ENCODE measurements at places on chromosomes 6 and 20.
A peak's percentile ranks its signal among the peaks of the same experiment; 100 is the strongest.

DNA sequence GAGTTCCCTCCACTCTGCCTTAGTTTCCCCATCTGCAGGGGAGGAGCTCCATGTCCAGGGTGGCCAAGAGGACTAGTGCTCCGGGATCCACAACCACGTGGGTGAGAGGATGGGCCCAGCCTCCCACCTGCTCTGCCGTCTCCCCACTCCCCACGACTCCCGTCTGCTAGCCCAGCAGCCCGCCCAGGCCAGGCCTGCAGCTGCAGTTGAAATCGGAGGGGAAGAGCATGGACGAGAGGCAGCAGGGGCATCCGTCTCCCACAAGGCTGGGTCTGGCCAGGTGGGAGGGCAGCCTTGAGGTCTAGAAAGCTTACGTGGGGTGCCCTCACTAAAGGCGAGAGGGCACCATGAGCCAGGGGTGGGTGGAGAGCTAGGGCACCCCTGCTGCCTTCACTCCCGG, 8.6 kb downstream of the NOL4L start:
- no peak for DNase-seq

DNA sequence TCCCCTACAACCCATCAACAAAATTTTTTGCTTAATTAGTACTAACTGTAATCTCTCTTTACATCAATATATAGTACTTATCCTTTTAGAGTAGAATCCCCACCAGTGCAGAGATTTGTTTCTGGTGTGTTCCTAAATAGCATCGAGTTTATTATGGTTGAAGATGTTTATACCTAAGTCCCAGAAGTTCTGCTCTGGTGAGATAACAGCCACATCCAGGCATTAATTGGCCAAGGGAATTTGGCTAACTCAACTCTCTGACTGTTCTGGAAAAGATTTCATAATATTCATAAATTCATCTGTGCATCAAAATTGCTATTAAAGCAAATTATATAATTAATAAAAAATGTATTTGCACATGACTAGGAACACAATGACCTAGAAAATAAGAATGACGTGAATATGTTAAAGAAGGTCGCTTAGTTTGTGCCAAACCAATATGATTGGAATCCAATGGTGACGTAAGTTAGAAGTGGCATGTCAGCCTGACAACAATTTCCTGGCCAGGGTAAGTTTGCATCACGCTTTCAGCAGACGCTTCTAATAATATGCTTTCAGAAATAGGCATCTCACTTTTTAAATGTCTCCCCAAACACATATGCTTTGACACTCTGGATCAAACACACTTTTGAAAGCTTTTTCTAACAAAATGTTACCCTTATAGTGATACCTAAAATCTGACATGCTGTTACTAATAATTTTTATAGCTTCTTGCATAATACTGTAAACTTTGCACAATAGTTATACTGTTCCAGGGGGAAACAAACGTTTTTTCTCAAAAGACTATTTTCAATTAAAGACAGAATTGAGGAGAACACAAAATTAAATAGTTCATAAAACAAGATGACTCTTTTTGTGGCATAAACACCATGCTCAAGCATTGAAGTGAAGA, 236.7 kb downstream of the TENT5A start:
- no peak for DNase-seq

GRCh38 chr20:50339466-50339901, 148.9 kb downstream of the CEBPB start:
- no peak for DNase-seq

- no peak for DNase-seq
Observed at GRCh38 chr6:128848212-128848935, 34.6 kb upstream of the LAMA2 start.

DNA sequence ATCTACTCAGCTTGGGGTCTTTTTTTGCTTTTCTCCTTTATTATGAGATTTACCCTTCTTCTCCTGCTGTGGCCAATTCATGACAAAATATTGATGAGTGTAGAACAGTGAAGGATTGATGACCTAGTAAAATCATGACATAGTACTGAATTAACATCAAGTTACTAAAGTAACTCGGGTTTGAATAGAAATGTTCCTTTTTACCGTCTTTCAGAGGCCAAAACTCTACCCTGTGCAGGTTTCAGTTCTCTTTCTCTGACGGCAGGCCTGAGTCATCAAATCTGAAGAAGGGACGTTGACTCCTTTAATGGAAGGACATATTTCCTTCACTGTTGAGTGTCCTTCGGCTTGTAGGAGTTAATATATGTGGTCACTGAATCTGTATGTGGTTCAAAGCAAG, 80.7 kb downstream of the RREB1 start:
- no peak for DNase-seq

GRCh38 chr20:39523405-39523804, 561.3 kb downstream of the DHX35 start:
- DNase-seq = no peak

- DNase-seq = no peak
Observed at GRCh38 chr20:50322703-50323131, 132.1 kb downstream of the CEBPB start.

- DNase-seq = no peak
Observed at GRCh38 chr20:15163632-15164031, 826.2 kb upstream of the FLRT3 start.

DNA sequence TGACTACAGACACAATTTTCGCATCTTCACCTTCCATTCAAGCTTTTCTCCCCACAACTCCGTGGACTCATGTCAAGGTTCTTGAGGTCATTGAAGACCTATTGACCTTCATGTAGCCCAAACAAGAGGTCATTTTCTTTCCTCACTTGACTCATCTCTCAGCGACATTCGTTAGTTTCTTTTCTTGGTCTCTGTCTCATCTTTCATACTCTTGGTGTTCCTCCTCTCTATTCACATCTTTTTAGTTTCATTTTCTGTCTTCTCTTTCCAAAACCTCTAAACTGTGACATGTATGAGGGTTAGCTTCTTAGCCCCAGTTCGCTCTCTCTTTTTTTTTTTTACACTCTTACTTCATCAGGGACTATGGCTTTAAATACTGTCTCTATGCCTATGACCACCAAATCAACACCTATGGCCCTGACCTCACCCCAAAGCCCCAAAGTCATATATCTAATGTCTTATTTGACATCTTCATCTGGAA, 128.6 kb upstream of the BACH2 start:
- no peak for DNase-seq

DNA sequence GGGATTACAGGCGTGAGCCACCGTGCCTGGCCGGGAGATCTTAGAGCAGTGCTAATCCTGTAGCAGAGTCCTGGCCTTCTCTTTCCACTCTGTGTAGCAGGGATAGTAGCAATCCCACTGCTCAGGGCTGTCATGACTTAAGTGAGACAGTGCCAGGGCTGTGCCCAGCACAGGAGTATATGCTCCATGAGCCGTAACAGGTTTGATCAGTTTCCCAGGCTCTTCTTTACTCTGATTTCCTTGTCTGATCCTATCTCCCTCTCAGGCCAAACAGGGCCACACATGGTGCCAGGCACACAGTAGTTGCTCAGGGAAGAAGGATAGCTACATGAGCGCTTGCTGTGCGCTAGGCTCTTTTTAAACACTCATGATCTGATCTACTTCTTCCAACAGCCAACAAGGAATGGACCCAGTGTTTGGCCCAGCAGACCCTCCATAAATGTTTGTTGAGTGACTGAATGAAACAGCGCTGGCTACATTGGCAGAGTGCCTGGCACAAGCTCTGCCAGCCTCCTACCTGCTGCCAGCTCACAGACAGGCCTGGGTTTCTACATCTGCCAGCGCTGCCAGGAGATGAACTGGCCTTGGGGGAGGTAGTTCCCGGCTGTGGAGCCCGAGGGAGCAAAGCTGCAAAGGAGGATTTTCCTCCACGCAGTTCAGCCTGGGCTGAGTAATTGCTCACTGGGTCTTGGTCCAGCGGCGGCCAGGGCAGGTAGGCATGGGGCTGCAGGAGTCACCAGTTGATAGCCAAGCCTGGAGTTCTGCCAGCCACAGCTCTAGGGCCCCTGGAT, 36.9 kb downstream of the SNAI1 start:
- DNase-seq = no peak

- no peak for DNase-seq
Observed at GRCh38 chr20:44781118-44781517, 29.2 kb downstream of the RIMS4 start.

GRCh38 chr20:44394702-44395460, 39.4 kb downstream of the HNF4A start:
- no peak for DNase-seq

DNA sequence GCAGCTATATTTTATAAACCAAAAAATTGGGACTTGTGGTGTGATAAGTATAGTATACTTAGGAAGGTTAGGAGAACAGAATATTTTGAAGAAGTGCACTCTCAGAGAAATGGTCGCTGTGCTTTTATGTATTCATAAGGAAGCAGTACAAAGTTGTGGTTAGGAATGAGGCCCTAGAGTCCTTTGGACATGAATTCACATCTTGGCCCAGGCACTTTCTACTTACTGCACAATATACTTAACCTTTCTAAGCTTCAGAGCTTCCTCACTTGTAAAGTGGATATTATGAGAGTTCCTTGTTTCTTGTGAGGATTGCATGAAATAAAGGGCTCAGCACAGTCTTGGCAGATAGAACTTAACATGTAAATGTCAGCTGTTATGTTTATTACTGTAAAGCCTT, 21.0 kb upstream of the SERINC3 start:
- no peak for DNase-seq

GRCh38 chr6:81031416-81031815, 721.1 kb downstream of the TENT5A start:
- DNase-seq = no peak

DNA sequence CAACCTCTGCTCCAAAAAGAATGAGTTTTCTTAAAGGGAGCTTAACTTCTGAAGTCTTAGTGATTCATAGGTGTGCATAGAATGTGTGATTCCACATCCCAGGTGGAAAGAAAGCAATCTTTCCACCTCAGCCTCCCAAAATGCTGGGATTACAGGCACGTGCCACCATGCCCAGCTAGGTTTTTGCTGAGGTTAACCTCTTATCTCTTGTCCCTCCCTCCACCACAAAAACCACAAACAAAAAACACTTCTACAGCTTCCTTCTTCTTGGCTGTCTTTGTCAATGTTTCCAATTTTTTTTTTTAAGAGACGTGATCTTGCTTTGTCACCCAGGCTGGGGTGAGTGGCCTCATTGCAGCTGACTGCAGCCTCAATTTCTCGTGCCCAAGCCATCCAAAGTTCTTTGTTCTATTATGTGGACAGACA, 8.1 kb upstream of the CSE1L start:
- no peak for DNase-seq

- DNase-seq = peak; percentile 82
Observed at GRCh38 chr6:108559097-108559883, 1.4 kb upstream of the FOXO3 start.

DNA sequence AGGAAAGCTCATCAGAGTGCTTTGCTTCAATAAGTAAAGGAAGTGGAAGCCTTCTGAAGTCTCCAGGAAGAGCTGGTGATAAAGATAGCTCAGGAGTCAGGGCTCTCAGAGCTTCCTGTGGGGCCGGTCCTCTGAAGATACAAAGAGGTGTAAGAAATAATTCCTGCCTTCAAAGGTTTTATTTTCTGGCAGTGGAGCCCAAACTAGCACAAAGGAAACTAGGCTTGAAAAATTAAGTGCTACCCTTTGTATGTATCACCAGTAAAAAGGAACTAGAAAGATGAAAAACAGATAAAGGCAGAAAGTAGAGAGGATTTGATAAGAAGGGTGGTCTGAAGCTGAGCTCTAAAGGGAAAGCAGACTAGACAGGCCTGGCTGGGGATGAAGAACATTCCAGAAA, 204.1 kb upstream of the SASH1 start:
- no peak for DNase-seq

DNA sequence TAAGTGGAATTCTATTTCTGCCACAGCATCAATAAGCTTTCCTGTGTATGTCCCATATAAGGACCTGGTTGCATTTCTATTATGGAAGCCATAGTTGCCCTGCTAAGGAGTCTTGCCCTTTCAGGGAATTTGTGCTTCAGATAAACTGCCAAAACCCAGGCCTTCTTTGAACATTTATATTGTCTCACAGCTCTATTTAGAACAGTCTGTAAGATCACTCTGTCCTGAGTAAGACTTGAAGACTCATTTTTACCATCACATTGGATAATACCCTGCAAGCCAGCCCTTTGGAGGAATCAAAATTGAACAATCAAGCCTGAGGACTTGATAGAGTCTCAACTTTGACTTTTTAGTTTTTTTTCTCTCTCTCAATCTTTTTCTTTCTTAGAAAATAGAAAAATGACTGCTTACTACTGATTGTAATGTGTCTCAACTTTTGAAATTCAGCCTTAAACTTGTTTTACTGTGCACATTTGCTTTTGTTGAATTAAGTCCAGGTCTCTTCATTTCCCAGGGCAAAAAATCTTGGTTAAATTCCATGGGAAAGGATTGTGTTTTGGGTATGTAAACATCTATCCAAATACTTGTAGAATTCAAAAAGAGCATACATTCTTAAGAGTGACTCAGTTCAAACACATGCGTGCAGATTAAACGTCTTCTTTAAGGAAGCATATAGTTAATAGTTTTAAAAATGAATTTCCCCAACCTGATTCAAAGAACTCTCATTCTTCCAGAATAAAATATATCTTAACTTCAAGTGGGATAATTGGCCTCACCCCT, 91.2 kb downstream of the PLCB1 start:
- no peak for DNase-seq

GRCh38 chr20:56552911-56553629, 20.0 kb downstream of the FAM209B start:
- DNase-seq = no peak

GRCh38 chr20:44648068-44648467, 3.4 kb downstream of the ADA start:
- no peak for DNase-seq

DNA sequence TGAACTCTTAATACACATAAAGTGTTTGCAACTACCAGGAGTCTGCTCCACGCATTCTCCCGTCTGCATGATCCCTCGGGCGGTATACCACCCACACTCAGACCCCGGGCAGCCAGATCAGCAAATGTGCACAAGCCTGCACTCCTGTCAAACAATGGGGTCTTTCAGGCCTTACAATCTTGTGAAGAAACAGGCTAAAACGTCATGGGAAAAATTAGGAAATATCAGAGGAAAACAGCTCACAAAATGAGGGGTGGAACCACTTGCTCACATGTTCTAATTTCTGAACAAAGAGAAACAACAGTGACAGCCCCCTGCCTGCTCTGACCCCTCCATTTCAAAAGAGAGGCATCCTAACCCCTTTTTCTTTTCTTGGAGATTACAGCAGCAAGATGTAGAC, 69.4 kb downstream of the BACH2 start:
- no peak for DNase-seq

- no peak for DNase-seq
Observed at GRCh38 chr6:150898399-150899170, 33.1 kb downstream of the MTHFD1L start.

GRCh38 chr6:18215436-18215835, 48.9 kb downstream of the DEK start:
- no peak for DNase-seq

DNA sequence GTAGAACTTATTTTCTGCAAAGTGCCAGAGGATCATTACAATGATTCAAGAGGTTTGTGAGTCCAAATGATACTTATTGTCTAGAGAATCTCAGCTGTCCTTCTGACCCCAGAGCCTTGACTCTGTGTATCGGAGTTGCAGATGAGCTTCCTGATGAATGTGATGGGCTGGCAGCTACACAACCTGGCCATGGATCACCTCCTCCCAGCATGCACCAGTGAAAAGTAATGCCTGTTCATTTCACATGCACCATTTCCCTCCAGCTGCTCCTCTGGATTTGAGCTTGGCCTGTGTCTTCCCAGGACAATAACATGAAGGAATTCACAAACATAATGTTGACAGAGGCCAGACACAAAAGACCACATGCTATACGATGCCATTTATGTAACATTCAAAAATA, 30.0 kb downstream of the SNHG17 start:
- no peak for DNase-seq

- DNase-seq = no peak
Observed at GRCh38 chr6:31558631-31559500, 11.5 kb downstream of the NFKBIL1 start.

GRCh38 chr20:37898233-37899104, 4.5 kb upstream of the VSTM2L start:
- DNase-seq = no peak
